NCI-H2029 treated with DMSO at 0.1 percent for 48 hours (cell line): ENCODE measurements at places on chromosomes 16 and 17.

DNA sequence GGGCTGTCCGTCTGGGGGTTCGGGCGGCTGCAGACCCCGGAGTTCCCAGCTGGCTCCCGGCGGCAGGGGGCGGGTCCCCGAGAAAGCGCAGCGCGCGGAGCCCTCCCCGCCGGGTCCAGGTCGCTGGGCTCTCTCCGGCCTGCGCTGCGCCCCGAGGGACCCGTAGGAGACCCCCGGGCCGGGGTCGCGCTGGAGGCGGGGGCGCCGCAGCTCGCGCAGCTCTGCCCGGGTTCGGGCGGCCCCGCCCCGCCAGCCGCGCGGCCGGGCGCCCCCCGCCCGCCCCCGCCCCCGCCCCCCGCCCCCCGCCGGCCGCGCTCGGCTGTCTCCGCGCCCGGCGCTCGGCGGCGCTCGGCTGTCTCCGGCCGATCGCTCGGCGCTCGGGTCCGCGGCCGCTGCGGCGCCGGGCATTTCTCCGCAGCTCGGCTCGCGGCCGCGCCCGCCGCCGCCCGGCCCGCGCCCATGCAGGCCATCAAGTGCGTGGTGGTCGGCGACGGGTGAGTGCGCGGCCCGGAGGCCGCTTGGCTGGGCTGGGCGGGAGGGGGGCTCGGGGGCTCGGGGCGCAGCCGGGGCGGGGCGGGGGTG, at the start of gene RAC3:
TSS of gene RAC3 (plus strand) at position 376 of the 582 bp plus-strand sequence. CDS start at position 460, 84 bp downstream.
- no peak for DNase-seq

DNA sequence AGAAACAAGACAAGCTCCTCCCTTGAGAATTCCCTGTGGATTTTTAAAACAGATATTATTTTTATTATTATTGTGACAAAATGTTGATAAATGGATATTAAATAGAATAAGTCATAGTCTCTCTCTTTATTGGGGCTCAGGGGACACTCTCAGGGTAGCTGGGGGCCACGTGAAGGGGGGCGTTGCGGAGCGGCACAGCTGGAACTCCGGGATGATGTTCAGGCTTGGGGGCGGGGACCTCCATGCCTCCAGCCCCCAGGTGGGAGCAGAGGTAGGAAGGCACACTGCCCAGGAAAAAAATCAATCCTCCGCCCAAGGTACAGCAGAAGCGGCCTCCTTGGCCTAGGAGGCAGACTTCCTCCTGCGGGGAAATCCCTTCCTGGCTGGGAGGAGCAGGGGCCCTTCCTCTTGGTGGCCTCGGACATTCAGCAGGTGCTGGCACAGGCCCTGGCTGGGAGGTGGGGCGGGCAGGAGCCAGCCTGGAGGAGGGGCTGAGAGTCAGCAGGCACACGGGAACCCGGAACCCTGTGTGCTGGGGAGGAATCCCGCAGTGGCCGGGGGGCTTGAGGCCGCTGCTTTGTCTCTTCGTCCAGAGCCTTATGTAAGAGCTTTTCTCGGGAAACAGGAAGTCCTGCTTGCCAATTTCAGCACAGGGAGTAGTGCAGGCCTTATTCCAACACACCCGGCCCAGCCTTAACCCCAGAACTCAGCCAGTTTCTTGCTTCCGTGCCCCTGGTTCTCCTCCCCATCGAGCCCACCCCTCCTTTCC, 591 bp upstream of the TNFSF13 start:
- DNase-seq = peak; percentile 31

- DNase-seq = no peak
Measured at GRCh38 chr16:68372806-68373205, 62.0 kb downstream of the PRMT7 start.

DNA sequence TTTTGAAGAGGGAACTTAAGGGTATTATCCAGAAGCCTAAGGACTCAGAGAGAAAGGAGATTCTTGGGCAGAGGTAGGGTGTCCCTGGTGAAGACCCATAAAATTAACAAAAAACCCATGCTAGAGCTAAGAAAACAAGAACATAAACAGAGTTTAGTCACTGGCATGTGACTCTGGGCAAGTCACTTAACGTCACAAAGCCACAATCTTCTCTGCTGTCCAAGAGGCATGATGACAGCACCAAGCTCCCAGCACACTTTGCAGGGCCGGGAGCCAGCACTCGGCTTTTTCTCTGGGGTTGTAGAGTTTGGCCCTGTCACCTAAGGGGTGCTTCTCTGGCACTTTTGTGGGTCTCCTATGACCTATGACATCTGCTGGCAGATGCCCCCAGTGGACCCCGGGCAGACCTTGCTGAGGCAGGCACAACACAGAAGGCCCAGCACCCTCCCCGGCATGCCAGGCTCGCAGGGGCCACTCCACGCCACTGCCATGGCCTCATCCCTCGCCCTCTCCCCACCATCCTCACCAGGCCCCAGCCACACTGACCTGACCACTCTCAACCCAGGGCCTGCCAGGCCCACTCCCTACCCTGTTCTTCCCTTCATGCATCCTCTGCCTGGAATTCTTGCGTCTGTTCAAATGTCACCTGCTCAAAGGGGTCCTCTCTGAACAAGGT, 69.8 kb downstream of the DYNLRB2 start:
- DNase-seq = no peak

GRCh38 chr16:9844361-9844760, 337.9 kb downstream of the GRIN2A start:
- DNase-seq = no peak

- peak; percentile 64 for DNase-seq
Measured at GRCh38 chr17:73196500-73196899, 3.6 kb downstream of the COG1 start.

GRCh38 chr17:40290629-40291280, 3.1 kb downstream of the CDC6 start:
- no peak for DNase-seq

DNA sequence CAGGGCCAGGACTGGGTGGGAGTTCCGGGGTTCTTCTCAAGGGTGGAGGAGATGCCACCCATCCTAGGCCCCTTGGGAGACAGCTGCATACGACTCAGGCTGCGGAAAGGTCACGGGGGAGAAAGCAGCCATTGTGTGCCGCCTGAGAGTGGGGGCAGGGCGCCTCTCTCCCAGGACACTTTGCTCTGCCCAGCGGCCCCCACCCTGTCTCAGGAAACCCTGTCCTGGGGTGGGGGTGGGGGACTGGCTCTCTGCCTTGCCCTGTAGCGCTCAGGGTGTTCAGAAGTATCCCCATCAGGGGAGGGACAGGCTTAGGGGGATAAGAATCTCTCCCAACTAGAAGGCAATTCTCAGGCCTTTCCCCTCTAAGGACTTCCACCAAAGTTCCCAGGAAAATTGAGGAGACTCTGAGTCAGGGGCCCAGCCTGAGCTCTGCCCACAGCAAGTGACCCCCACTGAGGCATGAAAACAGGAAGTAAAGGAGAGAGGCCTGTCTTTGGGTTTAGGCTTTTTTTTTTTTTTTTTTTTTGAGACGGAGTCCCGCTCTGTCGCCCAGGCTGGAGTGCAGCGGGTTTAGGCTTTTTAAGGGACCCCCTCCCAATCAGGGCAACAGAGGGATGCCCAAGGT, 4.9 kb downstream of the GIT1 start:
- DNase-seq = no peak

DNA sequence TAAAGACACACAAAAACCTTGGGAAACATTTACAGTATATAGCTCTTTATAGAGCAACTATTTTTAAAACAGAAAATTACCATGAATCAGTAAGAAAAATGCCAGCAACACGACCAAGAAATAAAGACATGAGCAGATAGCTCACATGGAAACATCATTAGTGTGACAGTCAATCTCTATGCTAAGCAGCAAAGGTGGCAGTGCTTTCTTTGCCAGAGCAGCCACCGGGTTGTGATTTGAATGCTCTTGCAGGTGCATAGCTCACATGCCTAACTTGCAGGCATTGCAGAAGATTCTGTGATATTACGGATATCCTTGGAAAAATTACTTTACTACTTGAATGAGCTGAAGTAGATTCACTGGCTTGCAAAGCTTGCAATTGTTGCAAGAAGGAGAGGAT, 652.9 kb upstream of the C16orf82 start:
- no peak for DNase-seq

GRCh38 chr17:11488407-11488806, 109.9 kb upstream of the DNAH9 start:
- no peak for DNase-seq

DNA sequence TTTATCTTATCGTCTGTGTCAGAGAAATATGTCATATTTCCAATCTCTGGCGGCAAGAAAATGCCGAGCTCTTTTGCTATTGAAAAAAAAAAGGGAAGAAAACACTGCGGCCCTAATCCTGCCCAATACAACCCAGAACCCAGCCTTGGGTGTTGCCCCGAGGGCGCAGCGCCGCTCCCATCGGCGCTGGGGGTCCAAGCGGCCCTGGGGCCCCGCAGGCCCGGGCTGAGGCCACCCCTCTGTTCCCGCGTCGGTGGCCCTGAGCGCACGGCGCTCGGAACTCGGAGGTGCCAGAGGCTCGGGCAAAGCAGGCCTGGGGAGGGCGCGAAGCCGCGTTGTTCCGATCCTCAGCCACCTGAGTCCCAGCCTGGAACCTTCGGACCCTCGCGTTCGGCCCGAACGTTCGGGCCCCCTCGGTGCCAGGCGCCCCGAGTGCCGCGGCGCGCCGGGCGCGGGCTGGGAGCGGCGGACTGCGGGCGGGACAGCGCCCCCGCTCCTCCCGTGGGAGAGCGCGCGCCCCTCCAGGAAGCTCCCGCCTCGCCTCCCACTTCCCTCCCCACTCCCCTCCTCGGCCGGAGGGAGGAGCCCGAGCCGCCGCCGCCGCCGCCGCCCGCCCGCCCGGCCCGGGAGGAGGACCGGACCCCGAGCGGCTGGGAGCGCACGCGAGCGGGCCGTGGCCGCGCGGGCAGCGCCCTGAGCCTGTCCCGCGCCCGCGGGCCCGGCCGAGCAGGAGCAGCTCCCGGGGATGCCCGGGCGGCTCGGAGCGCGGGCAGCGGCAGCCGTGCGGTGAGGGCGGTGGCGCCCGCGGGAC, at the start of gene CPNE2:
TSS of gene CPNE2 (plus strand) at position 609 of the 811 bp plus-strand sequence. CDS start 18,160 bp downstream, outside the sequence.
- no peak for DNase-seq

DNA sequence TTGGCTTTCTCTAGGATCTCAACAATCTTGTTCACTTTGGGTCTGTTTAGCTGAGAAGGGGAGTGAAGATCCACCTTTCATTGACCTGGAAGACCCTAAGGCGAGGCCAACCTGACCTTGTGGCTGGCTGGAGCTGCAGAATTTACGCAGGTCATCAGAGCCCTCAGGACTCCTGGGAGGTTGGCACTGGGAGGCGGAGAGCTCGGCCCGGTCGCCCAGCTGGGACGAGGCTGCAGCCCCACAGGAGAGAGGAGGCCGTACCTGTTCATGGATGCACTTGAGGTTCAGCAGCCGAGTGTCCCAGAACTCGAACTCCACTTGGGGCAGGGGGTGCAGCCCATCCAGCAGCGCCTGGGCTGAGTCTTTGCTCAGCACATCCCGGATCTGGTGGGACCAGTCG, 5.9 kb downstream of the DNAH17 start:
- no peak for DNase-seq

DNA sequence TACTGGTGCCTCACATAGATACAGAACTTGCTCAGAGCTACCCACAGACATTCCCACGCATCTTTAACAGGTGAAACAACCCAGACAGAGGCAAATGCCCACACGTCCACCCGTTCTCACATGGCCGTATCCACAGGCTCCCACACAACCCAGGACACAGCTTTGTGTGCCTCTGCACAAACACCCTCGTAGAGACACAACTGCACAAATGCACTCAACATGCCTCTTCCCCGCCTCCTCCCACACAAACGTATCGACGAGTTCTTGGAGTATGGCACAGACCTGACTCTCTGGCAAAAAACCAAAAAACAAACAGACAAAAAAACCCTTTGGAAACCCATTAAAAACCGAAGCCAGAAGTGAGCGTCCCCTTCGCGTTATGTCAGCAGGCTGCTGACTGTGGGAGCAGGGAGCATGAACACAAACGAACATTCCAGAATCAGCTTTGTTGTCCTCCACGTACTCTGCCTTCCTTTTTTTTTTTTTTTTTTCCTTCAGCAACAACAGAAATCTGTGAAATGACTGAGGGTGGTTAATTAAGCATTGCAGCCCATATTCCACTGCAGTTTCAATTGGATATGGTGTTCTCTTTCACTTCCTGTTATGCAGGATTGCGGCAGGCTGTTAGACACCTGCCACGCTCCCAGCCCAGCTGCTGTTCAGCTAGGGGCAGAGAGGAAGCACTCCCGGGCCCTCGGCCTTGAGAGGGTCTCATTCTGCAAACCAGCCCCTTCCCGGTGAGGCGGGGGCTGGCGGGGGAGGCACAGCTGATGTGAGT, 313.7 kb downstream of the MAF start:
- DNase-seq = peak; percentile 60
